ENCODE measurements at places on chromosomes 6 and 20.

DNA sequence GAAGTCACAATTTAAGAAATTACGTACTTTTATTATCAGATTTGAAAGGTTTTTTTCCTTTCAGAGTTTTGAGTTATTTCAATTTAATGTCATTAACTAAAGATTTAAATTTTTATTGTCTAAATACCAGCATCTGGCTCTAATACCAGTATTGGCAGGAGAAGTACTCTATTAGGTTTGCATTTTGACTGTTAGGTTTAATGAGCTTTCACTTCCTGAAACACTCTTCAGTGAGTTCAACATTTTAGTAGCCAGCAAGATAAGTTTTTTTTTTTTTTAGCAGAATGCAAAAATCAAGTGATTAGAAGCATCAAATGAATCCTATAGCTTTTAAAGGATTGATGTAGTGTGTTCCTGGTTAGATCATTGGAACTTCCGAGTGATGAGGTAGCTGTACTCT is 34.0 kb upstream of the SCGN start:
- DNase-seq = no peak

DNA sequence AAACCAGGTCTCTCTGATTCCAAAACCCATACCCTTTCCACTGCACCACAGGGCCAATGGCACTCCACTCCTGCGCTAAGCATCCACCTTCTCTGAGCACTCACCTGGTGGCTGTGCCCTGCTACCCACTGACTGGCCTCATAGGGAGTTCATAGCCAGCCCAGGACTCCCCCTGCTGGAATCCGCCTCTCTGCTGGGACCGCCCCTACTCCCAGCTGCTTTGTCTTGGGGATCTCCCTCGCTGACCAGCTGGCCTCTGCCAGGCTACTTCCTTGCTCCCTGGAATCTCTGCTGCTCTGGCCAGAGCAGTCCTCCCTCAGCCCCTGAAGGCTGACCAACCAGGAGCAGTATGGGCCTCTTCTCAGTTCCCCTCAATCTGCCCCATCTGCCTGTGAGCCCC is 129.7 kb downstream of the FAXC start:
- DNase-seq = no peak

DNA sequence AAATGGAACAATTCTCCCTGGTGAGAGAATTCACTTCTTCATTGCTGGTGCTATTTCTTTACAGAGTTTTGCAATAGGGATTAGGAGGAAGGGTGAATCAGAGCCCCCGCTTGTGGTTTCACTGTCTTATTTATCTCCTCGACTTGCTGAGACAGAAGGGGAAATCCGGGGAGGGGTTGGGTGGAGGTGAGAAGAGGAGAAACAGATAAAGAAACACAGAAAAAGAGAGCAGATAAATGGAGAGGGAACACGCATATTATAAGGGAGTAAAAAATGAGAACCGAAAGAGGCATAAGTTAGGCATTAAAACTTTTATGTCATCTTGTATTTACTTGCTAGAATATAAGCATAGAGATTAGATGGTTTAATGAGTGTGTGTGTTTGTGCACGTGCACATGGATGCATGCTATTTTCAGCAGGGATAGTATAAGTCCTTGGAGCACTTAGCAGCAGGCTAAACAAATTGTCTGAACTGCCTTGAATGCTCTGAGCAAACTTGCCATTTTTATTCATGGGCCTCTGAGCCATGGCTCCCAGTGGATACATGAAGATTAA is 105.0 kb downstream of the OLIG3 start:
- DNase-seq = no peak

DNA sequence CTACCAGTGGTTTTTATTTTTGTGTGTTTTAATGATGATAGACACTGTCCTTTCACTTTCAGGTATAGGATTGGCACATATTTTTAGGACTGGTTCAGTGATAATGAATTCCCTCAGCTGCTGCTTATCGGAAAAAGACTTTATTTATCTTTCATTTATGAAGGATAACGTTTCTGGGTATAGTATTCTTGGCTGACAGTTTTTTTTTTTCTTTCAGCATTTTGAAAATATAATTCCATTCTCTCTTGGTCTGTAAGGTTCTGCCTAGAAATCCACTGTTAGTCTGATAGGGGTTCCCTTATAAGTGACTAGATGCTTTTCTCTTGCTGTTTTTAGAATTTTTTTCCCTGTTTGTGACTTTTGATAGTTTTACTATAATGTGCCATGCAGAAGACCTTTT is 313.1 kb downstream of the TENT5A start:
- no peak for DNase-seq

GRCh38 chr20:53763707-53764414 is 170.2 kb upstream of the ZNF217 start:
- peak; percentile 58 for DNase-seq

GRCh38 chr6:114339706-114340105 is 3.1 kb downstream of the HS3ST5 start:
- no peak for DNase-seq

DNA sequence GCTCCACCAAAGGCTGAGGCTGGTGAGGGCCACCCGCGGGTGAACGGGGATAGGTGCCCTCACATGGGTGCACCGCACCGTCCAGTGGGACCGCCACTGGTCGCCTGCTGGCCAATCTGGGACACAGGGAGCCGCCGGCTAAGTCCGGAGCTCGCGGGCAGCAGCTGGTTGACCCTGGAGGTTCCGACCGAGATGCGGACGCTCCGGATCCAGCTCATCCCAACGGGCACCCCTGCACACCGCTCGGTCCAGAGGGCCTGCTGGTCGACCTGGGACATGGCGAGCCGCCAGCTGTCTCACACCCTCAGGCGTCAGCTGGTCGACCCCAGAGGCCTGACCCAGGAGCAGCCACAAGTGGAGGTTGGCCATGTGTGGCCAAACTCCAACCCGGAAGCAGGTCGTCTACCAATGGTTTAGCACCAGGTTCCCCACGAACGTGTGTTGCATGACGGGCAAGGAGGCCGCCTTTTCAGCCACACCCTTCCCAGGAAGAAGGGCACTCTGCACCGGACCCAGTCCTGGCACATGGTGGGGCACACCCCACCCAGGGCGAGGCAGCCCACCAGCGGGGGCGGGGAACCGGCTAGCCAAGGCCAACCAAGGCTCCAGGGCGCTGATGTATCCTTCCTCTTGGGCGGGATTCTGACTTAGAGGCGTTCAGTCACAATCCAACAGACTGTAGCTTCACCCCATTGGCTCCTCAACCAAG is 746.0 kb upstream of the DEFB115 start:
- no peak for DNase-seq
